ENCODE measurements at places on chromosomes 3 and 15. TPM values are rescaled to one million over a fixed set of nuclear protein-coding genes. Genes with fewer than 3 reads are reported as not detected.

DNA sequence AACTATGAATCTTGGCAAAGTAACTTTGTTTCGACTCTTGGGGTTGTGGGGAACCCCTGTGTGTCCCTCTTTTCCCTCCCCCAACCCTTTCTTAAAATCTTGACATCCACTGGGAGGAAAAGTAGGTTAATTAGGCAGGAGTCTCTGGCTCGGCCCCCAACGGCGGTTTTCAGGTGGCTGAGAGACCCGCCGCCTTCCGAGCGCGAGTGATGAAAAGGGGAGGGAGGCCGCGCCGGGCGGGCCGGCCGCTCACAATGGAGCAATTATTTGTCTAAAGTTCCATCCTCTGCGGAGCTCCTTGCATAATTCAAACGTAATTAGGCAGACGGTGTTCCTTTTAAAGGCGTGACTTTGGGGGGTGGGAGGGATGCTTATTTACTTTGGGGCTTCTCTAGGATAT is 51.7 kb downstream of the ZIC4 start:
- DNase-seq: no peak

Gene WDR53
- 9.4 TPM for total RNA-seq

DNA sequence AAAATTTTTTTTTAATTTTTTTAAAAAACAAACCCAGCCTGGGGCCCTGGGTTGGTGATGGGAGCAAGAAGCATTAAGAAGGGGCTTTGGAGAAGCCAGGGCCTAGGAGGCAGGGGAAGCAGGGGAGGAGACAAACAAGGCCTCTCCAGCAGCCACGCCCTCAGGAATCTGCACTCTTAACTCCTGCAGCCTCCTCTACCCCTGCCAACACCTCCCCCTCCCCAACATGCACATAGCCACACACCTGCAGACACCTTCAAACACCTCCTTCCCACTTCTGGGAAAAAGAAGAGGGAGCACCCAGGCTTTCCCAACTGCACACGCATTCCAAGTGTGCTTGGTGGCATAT is 2.7 kb upstream of the DCAF1 start:
- no peak for DNase-seq

Gene DAPK2
- 94.9 TPM for total RNA-seq

- no peak for DNase-seq
Measured at GRCh38 chr3:129602309-129602708, 4.2 kb downstream of the PLXND1 start.

Gene FRMD4B
- 38.1 TPM for total RNA-seq

GRCh38 chr3:179608931-179609720 is 4.5 kb downstream of the NDUFB5 start:
- DNase-seq: no peak

GRCh38 chr15:67193223-67193990 is 61.1 kb downstream of the AAGAB start:
- peak; percentile 60 for DNase-seq

Gene RFC4
- total RNA-seq: 9.6 TPM

- no peak for DNase-seq
Measured at GRCh38 chr3:169510693-169511010, 152.9 kb downstream of the MECOM start.

DNA sequence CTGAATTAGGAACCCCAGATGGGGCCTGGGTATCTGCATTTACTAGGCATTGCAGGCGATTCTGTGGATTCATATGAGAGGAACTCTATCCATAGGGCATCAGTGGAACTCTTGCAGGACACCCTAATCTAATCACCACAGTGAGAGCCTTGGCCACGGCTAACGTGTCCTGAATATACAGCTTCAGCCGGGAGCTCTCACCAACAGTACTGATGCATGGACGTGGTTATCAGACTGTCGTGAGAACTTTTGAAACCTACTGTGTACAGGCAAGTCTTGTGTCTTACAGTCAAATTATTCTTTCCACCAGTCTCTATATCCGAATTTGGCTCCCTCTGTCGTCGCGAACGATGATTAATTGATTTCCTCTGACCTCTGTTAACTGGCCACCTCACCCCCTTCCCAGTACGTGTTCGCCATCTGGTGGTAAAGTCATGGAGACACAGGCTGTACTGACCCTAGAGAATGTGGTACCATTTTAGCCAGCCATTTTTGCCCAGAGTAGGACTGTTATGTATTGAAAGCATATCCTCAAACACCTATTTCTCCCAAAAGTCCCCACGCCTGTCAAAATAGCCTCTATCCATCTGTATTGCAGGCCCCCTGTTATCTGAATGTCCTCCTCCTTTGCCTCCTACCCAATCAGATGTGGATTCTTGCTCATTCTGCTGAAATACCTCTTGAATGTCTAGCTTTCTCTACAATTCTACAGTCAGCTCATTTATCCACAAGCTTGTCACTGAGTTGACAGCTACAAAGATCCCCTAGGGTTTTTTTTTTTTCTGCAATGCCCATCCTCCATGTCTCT is 39.7 kb downstream of the GLDN start:
- DNase-seq: peak; percentile 52

DNA sequence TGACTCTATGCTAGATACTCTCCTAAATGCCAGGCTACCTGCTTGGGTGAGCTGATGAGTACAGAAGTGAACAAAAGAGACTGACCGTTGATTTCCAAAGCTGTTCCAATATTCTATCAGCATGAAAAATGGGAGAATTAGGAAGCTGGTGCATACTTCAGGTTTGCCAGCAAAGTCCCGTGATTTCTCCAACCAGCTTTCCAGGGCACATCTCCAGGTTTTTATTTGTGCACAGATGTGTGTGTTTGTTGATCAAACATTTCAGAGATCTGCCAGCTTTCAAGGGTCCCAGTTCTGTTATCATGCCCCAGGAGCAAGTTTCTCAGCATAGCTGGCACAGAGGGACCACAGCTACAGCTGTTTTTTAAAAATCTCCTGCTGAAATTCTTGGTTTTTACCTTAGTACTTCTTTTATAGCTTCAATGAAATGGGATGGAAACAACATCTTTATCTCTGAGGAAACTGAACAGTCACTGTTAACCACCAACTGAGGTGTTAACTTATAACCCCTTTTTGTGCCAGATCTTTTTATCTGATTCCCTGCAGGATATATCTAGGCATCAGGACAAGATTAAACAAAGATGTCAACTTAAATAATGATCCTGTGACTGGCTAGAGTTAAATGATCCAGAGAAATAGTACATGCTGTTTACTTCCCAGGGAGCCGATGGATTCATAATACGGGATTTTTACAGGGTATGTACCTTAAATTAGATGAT is 380.8 kb downstream of the GRM7 start:
- no peak for DNase-seq

DNA sequence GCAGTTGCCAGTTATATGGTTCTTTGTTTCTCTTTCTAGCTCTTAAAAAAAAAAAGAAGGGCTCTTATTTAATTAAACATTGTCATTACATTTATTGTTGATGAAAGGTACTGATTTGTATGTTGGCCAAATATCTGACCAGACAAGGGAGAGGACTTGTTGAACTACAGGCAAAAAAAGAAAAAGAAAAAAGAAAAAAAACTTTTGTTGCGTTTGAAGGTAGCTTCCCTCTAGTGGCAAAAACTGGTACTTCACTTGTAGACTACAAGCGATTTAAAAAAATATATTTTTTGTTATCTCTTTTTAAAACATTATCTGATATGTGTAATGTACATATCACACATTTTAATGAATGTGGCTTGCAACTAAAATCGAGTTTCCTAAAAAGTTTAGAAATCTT is 280.6 kb downstream of the ROBO2 start:
- no peak for DNase-seq

DNA sequence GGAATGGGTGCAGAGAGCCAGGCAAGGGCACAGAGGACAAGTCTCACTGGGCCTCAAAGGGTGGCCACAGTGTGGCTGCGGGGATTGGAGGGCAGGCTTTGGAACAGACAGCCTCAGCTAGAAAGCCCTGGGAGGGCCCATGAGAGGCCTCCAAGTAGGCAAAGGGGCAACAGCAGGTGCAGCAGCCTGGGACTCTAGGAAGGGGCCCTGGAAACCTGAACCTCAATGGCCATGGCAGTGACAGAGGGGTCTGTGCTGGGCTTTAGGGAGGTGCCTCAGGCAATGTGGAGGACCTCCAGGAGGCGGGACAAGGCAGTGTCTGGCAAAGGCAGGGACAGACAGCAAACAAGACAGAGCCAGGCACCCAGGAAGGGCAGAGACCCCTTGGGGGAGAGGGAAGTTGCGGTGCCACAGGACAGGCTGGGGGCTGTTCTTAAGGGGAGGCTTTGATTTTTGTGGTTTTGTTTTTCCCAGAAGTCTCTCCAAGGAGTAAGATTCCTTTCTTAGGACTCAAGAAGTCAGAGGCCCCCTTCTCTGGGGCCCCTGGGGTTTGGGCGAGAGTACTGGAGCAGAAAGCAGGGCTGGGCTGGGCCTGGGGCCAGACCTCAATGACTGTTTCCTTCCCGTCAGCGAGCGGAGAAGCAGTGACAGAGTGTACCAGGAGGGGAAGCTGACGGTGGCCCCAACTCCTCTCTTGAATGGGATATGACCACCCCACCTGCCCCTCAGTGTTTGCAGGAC is 9.7 kb downstream of the STOML1 start:
- DNase-seq: peak; percentile 92

- DNase-seq: peak; percentile 61
Measured at GRCh38 chr3:171838218-171838720, 4.9 kb upstream of the TMEM212 start.

Gene OR5K2
- total RNA-seq: not detected

DNA sequence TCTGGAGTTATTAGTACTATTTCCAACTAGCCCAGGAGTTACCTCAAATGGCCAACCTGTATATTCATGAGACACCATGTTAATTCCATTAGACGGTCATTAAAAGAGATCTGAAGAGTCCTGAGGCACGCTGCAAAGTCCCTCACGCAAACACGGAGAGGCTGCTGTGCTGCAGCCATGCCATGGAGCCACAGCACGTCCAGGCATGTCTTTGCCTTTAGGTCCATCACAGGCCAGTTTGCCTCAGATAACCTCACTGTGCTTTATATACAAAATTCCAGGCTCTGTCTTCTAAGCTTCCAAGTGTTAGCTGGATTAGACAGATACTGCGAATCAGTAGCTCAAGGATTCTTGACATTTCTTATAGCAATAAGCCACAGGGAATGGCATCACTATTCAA is 9.8 kb upstream of the PLAAT1 start:
- DNase-seq: no peak

Gene DPPA2
- total RNA-seq: not detected

- no peak for DNase-seq
Measured at GRCh38 chr3:124250053-124250452, 258.1 kb upstream of the ROPN1 start.

Gene TMEM89
- not detected for total RNA-seq

DNA sequence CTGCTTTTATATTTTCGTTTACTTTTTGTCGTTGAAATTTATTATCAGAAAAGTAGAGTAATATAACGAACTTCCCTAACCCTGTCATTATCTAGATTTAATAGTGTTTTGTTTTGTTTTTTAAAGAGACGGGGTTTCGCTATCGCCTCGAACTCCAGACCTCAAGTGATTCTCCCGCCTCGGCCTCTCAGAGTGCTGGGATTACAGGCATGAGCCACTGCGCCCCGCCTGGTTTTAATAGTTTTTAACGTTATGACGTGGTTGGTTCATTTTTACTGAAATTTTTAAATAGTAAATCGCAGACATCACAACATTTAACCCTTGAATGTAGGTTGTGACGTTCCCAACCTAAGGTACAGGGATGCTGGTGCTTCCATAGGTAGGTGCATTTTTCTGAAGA is 1.0 kb downstream of the NGRN start:
- DNase-seq: no peak

Gene RSRC1
- 22.6 TPM for total RNA-seq

- no peak for DNase-seq
Measured at GRCh38 chr3:47083786-47084185, 80.1 kb downstream of the SETD2 start.

GRCh38 chr3:171458071-171458863 is 1.9 kb downstream of the TNIK start:
- DNase-seq: no peak

DNA sequence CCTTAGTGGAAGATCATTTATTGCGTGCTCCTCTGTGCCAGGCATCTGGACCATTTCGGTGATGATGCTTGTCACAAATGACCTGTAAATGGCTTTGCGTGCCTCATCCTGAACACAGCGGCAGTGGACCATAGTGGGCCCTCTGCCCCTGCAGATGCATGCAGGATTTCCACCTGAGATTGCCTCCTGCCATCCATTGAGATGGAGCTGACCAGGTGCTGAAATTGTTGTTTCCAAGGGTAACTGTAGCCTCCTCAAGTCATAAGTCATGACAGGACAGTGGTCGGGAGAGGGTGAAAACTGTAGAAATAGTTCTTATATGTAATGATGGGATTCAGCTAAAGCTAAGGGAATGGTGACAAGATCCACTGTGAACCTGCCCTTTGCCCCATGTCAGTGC is 35.5 kb downstream of the CLSTN2 start:
- no peak for DNase-seq

All from left cardiac atrium (tissue), 4 donors.